Right renal cortex interstitium (tissue), 3 donors: ENCODE measurements at places on chromosomes 13 and 19. TPM values are rescaled to one million over a fixed set of nuclear protein-coding genes. Genes with fewer than 3 reads are reported as not detected.

GRCh38 chr19:54577334-54577733 is 3.7 kb downstream of the LILRA2 start:
- no peak for DNase-seq

ACP5 gene
- polyA plus RNA-seq: 17.2 TPM

DNA sequence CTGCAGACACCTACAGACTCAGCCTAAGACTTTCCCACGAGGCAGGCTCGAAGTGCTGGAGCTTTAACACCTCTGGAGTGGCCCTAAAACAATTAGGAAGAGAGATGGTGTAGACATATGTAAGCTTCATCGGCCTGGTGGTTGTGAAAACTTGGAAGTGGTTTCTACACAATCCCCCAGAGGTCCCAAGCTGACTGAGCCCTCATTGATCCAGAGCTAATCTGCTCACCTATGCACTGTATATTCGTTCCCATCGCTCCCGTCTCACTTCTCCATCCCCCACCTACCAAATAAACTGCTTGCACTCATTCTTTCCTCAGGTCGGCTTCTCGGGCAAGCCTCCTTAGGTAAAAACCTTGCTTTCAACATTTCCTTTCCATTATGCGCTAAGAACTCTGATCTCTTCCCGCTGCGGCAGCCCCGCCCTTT is 767 bp upstream of the ZNF793 start:
- no peak for DNase-seq

NKG7 gene
- 1.3 TPM for polyA plus RNA-seq

DNA sequence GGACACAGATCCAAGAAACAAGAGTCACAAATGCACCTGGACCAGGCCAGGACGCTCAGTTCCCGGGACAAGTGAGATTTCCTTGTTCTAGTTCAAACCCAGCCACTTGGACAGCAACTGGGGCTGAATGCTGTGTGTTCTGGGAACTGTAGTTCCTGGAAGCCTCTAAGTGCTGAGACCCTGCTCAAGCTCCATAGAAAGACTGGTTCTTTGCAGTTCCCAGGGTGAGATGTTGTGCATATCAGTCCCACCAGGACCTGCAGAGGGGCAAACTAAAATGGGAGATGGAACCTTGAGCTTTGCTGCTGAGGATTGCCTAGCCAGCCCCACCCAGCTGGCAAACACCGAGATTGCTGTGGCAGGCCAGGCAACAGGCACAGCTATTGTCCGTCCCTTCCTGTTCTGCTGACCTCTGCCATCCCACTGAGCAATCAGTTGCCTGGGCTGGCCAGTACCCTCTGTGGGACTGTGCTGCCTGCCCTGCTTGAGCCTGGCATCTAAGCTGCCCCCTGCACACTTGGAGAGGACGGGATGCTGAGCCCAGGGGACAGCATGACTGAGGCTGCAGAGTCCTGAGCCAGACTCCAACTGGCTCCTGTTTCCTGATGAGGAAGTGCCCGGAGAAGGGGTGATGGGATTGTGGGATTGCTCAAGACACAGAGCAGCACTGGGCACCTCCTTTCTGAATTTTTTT is 1.4 kb upstream of the GIPC1 start:
- no peak for DNase-seq

TMEM259 gene
- 103 TPM for polyA plus RNA-seq

DNA sequence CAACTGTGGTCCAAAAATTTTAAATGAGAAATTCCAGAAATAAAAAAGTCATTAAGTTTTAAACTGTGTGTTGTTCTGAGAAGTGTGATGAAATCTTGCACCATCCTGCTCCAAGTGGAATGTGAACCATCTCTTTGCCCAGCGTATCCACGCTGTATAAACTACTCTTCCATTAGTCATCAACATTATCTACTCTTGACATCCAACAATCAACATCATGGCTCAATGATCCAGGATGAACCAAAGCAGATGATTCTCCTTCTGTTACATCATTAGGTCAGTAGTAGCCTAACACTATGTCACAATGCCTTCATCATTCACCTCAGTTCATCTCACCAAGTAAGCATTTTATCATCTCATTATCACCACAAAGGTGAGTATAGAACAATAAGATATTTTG is 55.3 kb downstream of the SUCLA2 start:
- no peak for DNase-seq

DBP gene
- polyA plus RNA-seq: 9.3 TPM

- DNase-seq: no peak
Observed at GRCh38 chr19:12886651-12886968, 391 bp downstream of the KLF1 start.

TSHZ3 gene
- 12.8 TPM for polyA plus RNA-seq
